ENCODE measurements at places on chromosomes 2 and 18.

GRCh38 chr2:111167863-111168162 lies 47.1 kb downstream of the BCL2L11 start:
- no peak for DNase-seq

- no peak for DNase-seq
These were observed 178.8 kb downstream of the ACKR3 start for GRCh38 chr2:236748385-236748784.

GRCh38 chr2:229220254-229220653 lies 50.8 kb downstream of the PID1 start:
- no peak for DNase-seq

- no peak for DNase-seq
These were observed 751.3 kb downstream of the SOCS6 start for GRCh38 chr18:71040161-71040560.

- no peak for DNase-seq
These were observed 91.7 kb downstream of the GCA start for GRCh38 chr2:162435676-162436075.

GRCh38 chr2:47239119-47239969 lies 84.2 kb upstream of the STPG4 start:
- DNase-seq: no peak

DNA sequence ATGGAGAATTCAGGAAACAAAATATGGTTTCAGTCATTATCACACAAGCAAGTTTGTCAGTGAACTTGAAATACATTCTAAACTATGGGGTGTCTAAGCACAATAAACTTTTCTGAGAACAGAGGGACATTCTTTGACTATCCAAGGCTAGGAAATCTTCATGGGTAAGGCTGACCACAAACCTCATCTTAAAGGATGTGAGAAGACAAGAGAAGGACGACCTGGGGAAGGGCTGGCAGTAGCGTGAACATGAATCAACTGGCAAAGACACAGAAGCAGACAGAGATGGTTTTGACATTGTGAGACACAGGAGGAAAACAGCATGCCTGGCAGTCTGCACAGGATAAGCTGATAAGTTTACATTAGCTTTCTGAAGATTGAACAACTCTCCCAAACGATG lies 752.4 kb upstream of the SLC8A1 start:
- no peak for DNase-seq

DNA sequence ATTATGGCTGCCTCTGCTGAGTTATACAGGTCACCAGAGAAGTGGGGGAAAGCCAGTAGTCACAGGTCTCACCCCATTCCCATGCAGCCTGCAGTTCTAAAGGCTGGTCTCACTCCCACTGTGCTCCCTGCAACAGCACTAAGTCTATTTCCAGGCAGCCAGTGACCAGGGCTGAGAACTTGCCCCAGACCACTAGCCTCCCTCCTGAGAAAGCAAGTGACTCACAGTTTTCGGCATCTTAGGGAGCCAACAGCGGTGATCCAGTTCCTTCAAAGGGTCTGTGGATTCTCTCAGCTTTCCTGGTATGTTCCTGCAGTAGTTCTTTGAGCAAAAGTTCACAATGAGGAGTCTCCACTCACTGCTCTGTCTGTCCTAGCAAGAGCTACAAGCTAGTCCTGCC lies 329.6 kb upstream of the MAP2 start:
- DNase-seq: no peak

GRCh38 chr2:132863961-132864360 lies 194.0 kb upstream of the LYPD1 start:
- no peak for DNase-seq

DNA sequence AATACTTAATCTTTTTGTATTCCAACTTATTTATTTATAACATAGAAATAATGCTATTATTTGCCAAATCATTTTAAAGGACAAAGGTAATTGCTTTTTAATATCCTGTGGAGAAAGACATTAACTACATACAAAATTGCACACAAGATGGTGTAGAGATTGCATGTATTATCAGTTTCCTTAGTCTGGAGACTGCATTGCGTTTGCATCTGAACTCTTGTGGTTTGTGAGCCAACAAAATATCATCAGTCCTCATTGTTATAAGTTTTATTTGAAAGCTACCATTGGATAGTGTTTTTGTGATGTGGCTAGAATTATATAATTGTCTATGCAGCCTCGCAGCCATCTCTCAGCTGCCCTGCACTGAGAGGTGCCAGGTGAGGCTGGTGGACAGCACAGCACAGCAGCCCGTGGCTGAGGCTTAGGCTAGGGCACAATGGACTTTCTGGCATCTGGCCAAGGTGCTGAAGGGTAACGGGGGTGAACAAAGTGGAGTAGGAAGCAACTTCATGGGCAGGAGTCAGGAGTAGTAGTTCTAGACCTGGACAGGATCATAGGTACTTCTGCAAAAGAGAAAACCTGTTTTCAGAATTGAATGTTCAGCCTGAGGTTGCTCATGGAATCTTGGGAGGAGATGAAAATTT lies 15.1 kb downstream of the RASGRP3 start:
- DNase-seq: no peak

- DNase-seq: no peak
These were observed 10.4 kb upstream of the KLHL30 start for GRCh38 chr2:238128061-238128440.

GRCh38 chr2:40097691-40098385 lies 318.8 kb upstream of the THUMPD2 start:
- DNase-seq: no peak

GRCh38 chr18:11752116-11752911 lies 63.2 kb downstream of the GNAL start:
- DNase-seq: no peak

DNA sequence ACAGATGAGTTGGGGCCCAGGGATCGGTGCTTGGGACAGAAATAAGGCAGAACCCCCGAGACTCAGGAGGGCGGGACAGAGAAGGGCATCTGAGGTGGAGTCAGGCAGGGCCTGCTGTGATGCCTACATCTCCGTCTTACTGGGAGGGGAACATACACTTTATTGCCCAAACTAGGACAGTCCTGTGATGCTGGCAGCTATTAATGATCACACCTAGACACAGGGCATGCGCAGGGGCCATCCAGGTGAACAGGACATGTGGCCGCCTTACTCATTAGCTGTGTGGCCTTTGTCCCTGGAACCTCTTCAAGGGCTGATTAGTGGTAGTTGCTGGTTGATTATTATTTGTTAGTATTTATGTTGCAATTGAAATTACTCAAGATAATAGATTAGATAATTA lies 33.2 kb downstream of the MLPH start:
- no peak for DNase-seq

- DNase-seq: no peak
These were observed 4.4 kb downstream of the HDLBP start for GRCh38 chr2:241310917-241311566.

- DNase-seq: no peak
These were observed 98.8 kb upstream of the EML6 start for GRCh38 chr2:54624591-54625071.

DNA sequence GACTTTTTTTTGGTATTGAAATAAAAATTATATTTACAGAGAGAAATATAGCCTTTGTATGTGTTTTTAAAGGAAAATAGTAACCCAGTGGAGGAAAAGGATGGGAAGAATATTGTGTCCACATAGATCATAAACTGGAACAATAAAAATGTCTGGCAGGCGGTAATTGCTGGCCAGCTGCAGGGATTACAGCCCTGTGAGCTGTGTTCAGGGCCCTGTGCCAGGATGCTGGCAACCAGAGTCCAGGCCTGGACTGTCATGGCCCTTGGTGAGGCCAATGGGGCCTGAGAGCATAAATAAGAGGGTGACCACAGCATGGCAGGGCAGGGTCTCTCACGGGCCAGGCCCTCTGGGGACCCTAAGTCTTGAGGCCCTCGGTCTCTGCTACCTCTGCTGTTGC lies 171.2 kb downstream of the ACOXL start:
- DNase-seq: no peak
